ENCODE measurements at places on chromosomes 7 and 10.

DNA sequence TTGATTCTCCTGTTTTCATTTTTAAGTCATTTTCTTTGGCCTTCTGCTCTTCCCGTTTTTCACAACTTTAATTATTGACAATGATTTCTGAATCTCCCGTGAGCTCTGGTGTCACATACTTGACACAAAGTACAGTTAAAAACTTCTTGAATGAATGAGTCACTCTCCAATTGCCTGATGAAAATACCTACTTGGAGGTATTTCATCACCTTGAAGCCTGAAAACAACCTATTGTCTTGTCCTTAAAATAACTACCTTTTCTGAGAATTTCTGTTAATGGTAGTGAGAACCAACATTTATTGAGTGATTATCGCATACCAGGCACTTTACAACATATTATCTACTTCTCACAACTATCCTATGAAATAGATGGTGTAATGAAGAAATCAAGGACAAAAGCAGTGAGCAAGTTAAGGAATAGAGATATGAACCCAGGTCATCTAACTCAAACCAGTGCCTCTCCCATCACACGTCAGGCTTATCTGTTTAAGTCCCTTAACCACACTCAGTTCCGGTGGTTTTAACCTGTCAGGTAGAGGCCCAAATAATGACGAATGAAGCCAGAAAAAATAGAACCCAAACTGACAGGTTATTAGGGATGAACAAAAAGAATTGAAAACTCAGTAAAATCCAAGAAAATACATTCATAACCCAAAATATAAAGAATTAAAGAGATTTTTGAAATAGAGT lies 11.6 kb downstream of the BET1 start:
- DNase-seq, result no peak

- no peak for DNase-seq
Measured at GRCh38 chr7:12930534-12930933, 243.1 kb downstream of the ARL4A start.

DNA sequence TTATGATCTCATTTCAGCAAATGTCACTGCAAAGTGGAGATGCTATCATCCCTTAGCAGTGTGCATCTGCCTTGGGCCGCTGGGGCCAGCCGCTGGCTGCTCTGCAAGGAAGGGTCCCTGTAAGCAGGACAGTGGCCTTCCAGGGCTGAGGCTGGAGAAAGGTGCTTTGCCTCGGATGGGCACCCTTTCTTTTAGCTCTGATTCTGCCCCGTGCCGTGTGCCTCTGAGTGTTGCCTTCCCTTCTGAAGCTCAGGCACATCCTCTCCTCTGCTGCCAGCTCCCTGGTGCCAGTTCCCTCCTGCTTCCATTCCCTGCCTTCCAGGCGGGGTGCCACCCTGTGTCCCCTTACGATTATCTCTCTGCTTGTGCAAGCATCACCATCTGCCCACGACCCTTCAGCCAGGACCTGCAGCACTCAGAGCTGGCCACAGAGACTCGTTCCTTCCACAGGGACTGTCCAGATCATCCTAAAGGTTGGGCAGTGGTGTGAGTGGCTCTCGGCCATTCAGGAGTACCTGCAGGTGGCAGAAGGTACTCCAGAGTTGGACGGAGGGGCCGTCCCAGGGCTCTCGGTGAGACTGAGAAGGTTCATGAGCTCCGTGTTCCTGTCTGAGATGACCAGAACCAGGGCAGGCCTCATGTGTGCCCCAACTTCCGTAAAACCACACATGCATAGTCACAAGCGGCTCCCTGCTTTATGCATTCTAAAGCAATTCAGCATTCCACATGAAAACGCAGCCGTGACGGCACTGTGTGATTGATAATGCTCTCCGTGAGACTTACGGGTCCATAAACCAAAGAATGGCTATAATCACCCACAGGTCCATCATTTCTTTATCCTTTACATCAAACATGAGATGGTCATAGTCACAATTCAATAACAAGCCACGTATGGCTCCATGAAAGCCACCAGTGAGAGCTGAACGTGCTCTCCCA lies 371.4 kb downstream of the DNAJB6 start:
- no peak for DNase-seq

GRCh38 chr7:134886353-134887057 lies 99.8 kb upstream of the AGBL3 start:
- no peak for DNase-seq

- DNase-seq, result no peak
Measured at GRCh38 chr10:112363696-112364688, 9.9 kb upstream of the ACSL5 start.

DNA sequence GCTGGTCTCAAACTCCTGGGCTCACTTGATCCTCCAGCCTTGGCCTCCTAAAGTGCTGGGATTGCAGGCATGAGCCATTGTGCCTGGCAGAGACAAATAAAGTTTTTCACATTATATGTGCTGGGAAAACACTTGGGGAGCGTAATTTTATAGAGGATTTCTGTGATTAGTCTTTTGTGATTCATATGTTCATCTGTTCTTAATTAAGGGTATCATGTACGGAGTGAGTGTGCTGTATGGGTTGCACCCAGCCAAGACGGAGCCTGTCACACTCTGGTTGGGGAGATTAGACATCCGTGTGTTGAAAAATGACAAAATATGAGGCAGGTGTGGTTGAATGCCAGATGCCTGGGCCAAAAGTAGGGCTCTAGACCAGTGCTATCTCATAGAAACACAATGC lies 10.3 kb downstream of the ADRB1 start:
- no peak for DNase-seq

DNA sequence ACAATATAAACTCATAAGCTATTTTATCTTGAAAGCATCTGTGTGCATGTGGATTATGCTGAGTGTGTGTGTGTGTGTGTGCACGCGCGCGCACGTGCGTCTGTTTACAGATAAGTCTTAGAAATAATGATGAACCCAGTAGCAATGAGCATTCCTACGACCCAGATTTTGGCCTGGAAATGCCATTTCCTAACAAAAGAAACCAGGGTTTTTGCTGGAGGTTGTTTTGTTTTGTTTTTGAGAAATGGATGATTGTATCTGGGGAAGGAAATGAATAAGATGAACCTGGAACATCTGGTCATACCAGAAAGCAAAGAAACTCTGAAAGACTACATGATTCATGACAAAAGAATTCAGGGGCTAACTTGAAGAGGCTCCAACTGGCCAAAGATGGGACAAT lies 22.1 kb upstream of the LMOD2 start:
- DNase-seq, result no peak

GRCh38 chr10:114508376-114508775 lies 104.1 kb upstream of the AFAP1L2 start:
- no peak for DNase-seq

DNA sequence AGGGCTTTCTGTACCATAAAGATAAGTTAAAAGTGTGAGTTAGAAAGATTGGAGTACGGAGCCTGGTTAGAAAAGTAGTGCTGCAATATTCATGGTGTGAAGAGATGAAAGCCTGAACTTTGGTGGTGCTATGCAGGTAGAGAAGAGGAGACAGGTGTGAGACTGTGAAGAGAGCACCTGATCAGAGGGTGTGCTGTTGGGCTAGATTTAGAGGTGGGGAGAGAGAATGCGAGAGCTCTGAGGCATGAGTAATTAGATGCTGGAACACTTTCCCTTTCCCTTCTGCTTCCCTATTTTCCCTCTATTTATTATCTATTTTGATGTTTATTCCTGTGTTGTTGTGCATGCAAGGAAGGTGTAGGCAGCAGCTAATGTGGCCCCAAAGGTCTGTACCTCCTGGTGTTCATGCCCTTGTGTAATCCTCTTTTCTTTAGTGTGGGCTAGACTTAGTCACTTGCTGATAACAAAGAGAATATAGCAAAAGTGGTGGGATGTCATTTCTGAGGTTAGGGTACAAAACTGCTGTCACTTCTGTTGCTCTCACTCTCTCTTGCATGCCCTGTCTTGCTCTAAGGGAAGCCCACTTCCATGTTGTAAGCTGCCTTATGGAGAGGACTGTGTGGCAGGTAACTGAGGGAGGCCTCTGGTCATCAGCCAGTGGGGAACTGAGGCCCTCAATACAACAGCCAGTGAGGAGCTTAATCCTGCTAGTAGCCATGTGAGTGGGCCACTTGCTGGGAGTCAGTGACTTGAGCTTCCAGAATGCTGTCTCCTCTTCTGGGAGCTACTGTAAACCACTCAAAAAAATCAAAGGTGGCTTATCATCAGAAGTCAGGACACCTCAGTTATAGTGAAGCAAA lies 2.6 kb upstream of the ATXN7L1 start:
- DNase-seq, result no peak

- DNase-seq, result no peak
Measured at GRCh38 chr7:116142374-116142773, 68.0 kb upstream of the TES start.

DNA sequence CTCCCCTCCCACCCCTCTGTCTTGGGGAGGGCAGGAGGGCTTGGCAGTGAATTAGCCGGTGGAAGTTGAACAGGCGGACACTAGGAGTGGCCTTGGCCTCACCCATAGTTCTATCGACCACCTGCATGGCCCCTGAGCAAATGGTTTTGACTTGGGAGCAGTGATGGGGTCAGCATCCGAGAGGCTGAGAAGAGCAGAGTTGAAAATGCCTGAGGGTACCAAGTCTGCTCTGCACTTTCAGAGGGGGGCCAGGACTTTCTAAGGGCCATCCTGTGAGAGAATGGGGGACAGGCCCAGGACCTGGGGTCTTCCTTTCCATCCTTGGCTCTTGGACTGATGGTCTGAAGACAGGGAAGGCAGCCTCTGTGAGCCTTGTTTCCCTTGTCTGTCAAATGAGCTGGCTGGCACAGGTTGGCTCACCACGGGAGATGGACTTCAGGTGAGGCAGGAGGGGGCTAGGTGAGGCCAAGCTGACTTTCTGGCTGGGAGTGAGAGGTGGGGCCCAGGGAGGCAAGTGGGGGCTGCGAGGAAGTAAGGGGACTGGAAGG lies 29.4 kb downstream of the CDH23 start:
- DNase-seq, result no peak

DNA sequence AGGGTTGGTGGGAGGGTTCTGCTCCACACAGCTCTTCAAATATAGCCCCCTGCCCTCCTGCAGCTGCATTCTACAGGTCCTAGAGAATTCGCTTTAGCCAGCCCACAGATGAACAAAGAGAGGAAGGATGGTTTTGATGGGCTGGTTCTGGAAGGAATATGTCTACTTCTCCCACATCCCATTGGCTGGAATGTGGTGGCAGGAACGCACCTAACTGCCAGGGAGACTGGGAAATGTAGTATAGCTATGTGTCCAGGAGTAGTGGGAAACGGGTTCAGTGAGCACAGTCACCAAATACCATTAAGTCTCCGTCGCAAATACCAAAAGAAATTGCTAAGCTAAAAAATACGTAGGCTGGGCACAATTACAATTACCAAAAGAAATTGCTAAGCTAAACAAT lies 7.3 kb upstream of the PTER start:
- no peak for DNase-seq

- DNase-seq, result no peak
Measured at GRCh38 chr7:94352887-94353286, 41.8 kb upstream of the COL1A2 start.

GRCh38 chr7:1940402-1940786 lies 270.3 kb downstream of the ELFN1 start:
- peak; percentile 91 for DNase-seq

- DNase-seq, result no peak
Measured at GRCh38 chr7:7861211-7861633, 107.4 kb upstream of the GLCCI1 start.

DNA sequence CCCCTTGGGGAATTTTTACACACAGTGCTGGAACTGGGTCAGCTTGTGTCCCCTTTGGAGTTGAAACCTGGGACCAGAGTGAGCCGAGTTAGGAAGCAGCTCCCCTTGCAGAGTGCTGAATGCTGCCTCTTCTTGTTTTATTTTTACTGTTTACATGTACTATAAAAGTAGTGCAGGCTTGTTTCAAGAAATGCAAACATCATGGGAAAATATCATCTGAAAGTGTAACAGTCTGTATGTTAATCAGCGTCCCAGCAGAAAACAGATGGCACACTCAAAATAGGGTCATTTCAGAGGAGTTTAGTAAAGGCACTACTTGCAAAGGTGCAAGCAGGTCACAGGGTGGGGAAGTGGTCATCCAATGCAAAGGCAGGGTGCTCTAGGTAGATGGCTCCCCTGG lies 30.1 kb downstream of the CXCL12 start:
- DNase-seq, result no peak

- DNase-seq, result no peak
Measured at GRCh38 chr10:10498781-10499180, 518.9 kb upstream of the CELF2 start.

- DNase-seq, result no peak
Measured at GRCh38 chr10:47452495-47453140, 31.3 kb downstream of the ANXA8 start.

- DNase-seq, result no peak
Measured at GRCh38 chr7:41882256-41882655, 179.4 kb upstream of the INHBA start.

DNA sequence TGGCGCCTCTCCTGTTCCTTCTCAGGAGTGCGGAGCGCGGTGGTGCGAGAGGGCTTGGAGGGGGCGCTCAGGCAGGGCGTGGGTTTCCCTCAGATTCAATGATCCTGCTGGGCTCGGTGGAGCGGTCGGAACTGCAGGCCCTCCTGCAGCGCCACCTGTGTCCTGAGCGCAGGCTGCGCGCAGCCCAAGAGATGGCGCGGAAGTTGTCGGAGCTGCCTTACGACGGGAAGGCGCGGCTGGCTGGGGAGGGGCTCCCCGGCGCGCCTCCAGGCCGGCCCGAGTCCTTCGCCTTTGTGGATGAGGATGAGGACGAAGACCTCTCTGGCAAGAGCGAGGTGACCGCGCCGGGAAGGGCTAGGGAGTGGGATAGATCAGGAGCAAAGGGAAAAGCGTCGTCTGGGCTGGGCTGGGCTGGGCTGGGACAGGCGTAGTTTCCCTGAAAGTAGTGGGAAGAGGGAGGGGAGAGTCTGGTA lies 17.0 kb downstream of the FAM131B start:
- peak; percentile 57 for DNase-seq

DNA sequence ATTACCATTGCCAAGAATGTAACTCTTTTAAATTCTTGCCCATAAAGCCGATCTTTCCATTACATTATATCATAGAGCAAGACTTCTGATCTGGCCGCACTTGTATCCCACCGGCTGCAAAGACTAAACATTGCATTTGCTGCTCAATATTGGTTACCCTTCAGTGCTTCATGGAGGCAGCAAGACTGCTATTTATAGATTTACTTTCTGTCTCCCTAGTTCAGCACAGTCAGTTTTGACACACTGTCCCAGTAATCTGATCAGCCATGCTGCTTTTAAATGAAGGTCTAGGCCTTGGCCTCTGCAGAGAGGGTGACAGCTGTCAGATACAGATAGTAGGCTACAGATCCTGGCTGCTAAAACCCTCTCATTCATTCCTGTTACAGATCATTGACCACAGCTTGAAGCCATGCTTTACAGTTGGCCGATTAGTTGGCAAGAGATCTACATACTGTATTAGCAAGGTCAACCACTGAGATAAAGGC lies 562.6 kb upstream of the GALNT17 start:
- no peak for DNase-seq

GRCh38 chr7:50640779-50641178 lies 75.6 kb upstream of the DDC start:
- DNase-seq, result no peak

GRCh38 chr7:37671876-37672275 lies 11.7 kb upstream of the GPR141 start:
- DNase-seq, result no peak

GRCh38 chr10:95537542-95537927 lies 23.6 kb downstream of the SORBS1 start:
- DNase-seq, result no peak
